ENCODE measurements at places on chromosomes 13 and 19. TPM values are rescaled to one million over a fixed set of nuclear protein-coding genes. Genes with fewer than 3 reads are reported as not detected.

DNA sequence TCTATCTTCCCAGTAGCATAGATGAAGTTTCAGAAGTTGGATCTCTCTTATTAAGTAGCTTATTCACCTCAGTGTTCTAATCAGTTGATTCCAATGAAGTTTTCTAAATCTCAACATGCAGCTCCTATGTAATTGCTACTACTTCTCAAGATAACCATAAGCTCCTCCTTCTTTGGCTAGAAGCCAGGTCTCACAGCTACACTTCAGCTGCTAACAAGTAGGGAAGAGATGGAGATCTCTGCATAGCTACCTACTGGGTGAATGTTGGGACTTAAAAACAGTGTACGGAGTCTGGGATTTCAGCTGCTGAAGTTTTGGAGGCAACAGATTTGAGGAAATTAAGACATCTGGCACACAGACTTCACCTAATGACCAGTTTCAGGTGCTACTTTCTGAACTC lies 661.0 kb downstream of the SLITRK1 start:
- H3K36me3 ChIP-seq: no peaks in the 10 kb centered on the region
- H3K27me3 ChIP-seq: no peaks in the 10 kb centered on the region
- no peak overlapping the region for H3K27ac ChIP-seq
- no peaks in the 10 kb centered on the region for H3K4me1 ChIP-seq
- DNase-seq: no peak

DNA sequence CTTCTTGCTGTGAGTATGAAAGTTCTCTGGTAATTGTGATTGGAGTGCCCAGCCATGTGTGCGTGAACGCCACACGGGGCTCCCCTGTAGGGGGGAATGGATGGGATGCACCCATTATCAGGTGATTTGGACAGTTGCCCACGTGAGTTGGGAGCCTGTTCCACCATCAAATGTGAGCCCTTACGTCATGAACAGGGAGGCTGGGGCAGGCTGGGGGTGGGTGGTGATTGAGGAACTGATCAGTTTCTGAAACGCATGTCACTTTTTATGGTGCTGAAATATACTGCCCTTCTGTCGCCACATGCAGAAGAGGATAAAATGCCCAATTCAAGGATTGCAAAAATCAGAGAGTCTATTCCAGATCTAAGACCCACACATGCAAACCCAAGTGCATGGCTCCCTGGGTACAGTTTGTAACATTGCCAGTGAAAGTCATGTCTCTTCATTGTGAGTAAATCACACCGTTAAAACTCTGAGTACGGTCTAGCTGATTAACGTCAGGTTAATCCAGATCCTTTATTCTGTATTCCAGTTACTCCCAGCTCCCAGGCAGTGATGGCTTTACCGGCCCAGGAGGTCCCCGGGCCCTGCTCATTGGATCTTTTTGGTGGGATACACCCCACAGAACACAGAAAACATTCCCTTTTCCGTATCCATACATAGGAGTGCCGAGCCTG lies 90.2 kb downstream of the RAB20 start:
- no peaks in the 10 kb centered on the region for H3K27me3 ChIP-seq
- H3K4me1 ChIP-seq: peaks cover 23% of the 10 kb centered on the region
- DNase-seq: no peak
- no peaks in the 10 kb centered on the region for H3K36me3 ChIP-seq
- peak overlapping the region; percentile 4 for H3K27ac ChIP-seq
- no peak overlapping the region for H3K4me3 ChIP-seq

DNA sequence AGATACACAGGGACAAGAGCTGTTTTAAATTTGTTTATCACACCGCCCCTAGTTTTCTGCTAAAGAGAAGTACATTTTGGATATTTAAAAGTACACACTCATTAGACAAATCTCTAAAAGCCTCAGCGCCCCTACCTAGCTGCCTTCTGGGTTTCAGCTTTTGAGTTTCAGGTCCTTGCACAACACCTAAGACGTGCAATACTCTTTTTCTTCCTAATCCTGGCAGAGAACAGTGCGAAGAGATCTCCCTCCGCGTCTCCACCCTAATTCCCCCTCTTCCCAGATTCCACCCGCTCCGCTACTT lies 421 bp upstream of the KLF5 start:
- H3K4me1 ChIP-seq: peaks cover 32% of the 10 kb centered on the region
- no peaks in the 10 kb centered on the region for H3K36me3 ChIP-seq
- H3K4me3 ChIP-seq: peak overlapping the region; percentile 75
- peaks cover 53% of the 10 kb centered on the region for H3K27me3 ChIP-seq
- DNase-seq: no peak
- H3K27ac ChIP-seq: peak overlapping the region; percentile 75

Gene OXGR1
- polyA plus RNA-seq: 0.45 TPM

DNA sequence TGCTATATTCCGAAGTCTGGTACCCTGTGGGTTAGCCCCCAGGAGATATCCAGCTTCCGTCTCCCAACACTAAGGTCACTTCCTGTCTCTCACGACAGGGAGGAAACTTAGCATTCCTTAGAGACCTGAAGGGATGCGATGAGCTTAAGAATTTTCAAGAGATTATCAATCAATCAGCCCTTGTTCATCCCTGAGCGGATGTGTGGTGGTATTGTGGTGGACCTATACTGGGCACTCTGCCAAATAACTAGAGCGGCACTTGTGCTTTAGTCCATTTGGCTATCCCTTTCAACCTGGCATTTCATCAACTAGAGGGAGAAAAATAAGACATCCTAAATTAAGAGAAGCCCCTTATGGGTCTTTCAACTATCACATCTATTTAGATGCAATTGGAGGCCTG lies 30.9 kb upstream of the ZNF562 start:
- no peak overlapping the region for H3K27ac ChIP-seq
- H3K27me3 ChIP-seq: no peaks in the 10 kb centered on the region
- DNase-seq: no peak
- no peaks in the 10 kb centered on the region for H3K4me1 ChIP-seq

Data from left lung (tissue), 14 donors.